ENCODE measurements at places on chromosomes 11 and 22.

DNA sequence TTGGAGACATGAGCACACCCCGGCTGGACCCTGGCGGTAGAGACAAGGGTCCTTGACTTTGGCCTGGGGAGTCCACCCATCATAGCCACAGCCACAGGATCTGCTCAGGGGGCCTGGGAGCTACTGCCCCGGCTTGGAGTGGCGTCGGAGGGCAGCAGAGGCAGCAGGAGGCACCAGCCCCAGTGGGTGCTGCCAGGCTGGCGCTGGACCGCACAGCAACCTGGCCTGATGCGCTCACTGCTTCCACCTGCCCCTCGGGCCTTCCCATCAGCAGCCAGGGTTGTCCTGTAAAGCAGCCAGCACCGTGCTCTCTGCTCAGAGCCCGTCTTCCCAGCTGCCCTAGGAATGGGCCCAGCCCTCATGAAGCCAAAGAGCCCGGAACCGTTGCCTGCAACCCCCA, 21.9 kb downstream of the SULT4A1 start:
- no peak for DNase-seq

DNA sequence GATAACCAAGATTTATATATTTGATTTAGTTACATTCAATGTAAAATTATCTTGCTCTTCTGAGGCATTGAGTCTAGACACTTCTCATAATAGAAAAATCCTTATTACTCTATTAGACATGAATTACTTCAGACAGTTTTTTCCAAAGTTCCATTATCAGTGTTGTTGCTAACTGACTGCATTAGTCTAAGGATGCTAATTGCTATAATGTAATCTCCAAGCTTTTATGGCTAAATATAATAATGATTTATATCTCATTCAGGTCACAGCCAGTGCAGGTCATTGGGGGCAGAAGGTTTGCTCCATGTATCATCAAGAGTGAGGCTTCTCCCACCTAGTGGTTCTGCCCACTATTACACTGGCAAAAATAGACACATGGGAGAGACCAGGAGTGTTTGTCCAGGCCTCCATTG, 377.2 kb upstream of the DDI1 start:
- no peak for DNase-seq

- DNase-seq = no peak
Measured at GRCh38 chr11:116472651-116473050, 300.1 kb downstream of the BUD13 start.

DNA sequence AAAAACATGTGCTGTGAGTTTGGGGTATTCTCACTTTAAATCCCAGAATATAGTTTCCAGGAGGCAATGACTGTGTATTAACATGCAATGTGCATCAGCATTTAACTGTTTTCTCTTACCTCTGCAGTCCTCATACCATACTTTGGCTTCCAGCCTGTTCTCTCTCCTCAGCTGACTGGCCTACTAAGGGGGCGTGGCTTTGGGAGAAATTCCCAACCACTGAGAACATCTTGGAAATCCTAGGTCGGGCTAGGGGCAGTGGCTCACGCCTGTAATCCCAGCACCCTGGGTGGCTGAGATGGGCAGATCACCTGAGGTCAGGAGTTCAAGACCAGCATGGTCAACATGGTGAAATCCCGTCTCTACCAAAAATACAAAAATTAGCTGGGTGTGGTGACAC, 13.5 kb upstream of the ZC3H12C start:
- no peak for DNase-seq

DNA sequence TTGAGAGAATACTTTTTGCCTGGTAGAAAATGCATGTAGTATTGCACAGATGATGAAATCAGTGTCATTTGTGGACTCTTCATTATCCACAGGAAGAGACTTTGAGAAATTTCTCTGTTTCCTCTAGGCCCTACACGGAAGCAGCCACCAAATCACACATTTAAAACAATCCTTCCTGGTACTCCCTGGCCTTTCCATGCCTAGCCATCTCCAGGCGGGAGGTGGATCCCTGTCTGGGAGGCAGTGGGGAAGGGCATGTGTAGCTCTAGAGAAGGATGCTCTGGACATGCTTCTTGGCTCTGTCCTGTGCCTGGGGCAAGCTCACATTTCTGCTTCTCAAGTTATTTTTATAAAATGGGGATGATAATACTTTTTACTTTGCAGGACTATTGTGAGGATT, 114.1 kb downstream of the ADAMTS15 start:
- no peak for DNase-seq

GRCh38 chr11:112366777-112367176, 106.1 kb upstream of the PLET1 start:
- no peak for DNase-seq

- peak; percentile 49 for DNase-seq
Measured at GRCh38 chr11:126359431-126360048, 4.1 kb downstream of the ST3GAL4 start.

- peak; percentile 5 for DNase-seq
Measured at GRCh38 chr22:36734171-36735058, 30.9 kb upstream of the CACNG2 start.

GRCh38 chr11:61791737-61792309, 576 bp downstream of the TMEM258 start:
- DNase-seq = peak; percentile 68

DNA sequence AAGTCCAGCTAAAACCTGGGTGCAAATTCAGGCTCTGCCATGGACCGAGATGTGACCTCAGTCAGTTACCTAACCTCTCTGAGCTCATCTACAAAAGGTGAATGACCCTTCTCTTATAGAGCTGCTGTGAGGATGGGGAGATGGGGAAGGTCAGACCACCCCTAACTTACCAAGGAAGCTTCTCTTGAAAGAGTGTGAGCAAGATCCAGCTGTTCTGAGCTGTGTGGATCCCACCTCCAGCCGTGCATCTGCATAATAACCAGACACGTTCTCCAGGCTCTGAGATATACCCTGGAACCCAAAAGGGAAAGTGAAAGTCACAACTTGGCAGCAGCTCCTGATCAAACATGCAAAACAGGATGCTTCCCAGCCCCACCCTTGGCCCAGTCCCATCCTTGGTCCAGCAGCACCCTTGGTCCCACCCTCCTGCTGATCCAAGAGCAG, at the start of gene APOL3:
APOL3 (minus strand) TSS at position 257 of the 444 bp plus-strand sequence. CDS start 11,700 bp downstream, outside the sequence.
- DNase-seq = no peak

- DNase-seq = no peak
Measured at GRCh38 chr22:47165338-47166032, 403.0 kb downstream of the TBC1D22A start.

DNA sequence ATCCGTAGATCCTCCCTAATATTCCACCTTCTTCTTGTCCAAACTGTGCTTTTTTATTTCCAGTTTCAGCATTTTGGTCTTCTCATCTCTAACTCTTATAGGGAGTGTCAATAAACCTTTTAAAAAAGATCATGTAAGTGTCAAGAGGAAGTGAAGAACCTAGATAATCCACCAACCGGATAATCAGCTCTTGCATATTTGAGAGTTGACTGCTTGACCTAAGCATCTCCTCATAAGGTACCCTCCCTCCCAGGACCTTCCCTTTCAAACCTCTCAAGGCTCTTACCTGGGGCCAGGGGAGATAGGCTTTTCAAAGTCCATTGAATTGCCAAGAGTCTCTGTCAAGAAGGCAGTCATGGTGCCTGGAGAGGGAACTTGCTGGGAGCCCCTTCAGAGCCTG, 691 bp upstream of the EHF start:
- DNase-seq = no peak

- no peak for DNase-seq
Measured at GRCh38 chr22:47069270-47069669, 306.8 kb downstream of the TBC1D22A start.

DNA sequence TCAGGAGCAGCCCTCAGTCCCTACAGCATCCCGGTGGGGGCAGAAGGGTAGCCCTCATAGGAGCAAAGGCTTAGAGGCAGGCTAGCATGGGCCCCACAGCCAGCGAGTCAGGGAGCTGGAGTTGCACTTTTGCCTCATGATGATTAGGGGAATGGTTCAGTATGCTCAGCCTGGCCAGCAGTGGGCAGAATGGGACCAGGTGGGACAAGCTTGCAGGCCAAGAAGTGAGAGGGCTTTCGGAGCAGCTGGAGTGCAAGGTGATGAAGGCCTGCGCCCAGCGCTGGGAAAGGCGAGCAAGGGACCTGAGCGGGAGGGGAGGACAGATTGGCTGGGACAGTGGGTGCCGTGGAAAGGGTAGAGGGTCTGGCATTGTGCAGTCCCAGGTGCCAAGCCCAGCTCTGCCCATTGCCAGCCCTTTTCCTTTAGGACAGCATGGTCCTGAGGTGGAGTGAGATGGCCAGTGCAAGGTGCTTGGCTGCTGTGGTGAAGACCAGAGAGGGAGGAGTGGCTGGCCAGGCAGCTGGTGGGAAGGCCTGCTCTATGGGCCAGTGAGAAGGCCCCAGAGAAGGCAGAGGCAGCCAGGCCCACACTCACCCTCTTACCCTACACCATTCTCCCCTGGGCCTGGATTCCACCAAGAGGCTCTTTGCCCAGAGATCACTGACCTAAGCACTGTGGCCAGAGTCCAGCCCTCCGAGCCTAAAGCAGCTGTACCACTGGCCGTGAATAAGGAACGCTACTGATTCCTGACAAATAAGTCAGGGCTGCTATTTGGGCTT, 47.9 kb upstream of the SUSD2 start:
- DNase-seq = no peak

GRCh38 chr11:67436459-67437081, 912 bp downstream of the PTPRCAP start:
- DNase-seq = no peak

GRCh38 chr11:9815486-9816136, 151.7 kb downstream of the SWAP70 start:
- DNase-seq = no peak

DNA sequence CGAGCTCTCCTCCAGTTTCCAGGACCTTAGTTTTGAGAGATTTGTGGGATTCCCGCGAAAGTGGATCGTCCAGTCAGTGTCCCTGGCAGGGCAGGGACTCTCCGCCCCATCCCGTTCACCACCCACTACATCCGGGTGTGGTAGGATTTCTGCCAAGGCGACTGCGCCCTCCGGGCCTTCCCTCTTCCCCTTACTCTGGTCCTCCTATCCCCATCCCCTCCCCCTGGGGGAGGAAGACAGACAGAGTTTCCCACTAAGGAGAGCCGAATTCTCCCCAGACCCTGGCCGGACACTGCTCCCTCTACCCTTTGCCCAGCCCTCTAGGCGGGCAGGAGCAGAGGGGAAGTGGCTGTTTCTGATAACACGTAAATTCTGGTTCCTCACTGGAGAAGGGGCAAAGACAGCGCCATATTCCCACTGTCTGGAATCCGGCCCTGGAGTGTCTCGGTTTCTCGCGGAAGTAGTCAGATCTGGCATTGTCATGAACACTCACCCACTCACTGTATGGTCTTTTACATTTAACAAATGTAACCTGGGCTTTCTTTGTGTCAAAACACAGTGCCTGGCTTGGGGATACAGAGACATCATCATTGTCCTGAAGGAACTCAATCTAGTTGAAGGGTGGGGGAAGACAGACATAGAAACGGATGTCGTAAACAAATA, 1.1 kb upstream of the NECTIN1 start:
- no peak for DNase-seq

GRCh38 chr11:10777806-10778205, 26.8 kb downstream of the CTR9 start:
- DNase-seq = no peak

DNA sequence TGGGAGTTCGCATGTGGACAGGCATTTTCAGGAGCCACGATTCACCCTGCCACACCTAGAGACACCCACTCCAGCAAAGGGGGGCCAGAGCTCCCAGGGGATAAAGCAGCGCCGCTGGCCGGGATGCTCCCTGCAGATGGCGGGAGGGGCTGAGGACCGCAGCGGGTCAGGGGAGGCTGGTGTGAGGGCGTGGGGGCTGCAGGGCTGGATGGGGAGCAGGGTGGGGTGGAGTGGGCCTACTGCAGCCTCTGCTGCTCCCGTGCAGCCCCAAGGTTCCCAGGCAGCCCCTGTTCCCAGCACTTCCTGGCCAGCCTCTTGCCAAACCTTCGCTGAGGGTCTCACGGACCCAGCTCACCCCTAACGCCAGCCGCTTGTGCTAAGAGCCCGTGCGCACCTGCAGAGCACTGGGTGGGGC, 13.0 kb downstream of the MUC5B start:
- no peak for DNase-seq

DNA sequence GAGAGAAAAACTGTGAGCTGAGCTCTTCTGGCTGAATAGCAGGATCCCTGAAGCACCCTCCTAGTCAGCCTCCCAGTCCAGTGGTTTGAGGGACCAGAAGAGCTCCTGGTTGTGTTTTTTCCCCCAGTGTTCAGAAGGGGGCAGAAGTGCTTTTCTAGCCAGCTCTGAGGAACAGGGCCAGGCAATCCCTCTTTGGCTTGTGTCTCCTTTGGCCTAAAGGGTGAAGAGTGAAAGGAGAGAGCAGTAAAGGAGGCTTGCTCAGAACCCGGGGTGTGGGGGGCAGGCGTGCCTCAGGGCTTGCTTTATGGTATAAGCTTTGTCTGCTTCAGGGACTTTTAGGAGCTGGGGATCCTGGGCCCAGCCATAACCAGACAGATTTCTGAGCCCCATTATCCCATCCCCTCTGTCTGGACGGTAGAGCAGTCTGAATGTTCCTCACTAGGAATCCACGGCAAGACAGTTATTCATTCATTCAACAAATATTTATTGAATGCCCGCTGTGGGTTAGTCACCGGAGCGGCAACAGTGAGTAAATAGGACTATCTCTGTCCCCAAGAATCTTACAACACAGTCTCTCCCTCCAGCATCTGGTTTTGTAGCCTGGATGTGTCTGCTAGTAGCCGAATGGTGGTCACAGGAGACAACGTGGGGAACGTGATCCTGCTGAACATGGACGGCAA, 14.5 kb downstream of the ACP2 start:
- no peak for DNase-seq

DNA sequence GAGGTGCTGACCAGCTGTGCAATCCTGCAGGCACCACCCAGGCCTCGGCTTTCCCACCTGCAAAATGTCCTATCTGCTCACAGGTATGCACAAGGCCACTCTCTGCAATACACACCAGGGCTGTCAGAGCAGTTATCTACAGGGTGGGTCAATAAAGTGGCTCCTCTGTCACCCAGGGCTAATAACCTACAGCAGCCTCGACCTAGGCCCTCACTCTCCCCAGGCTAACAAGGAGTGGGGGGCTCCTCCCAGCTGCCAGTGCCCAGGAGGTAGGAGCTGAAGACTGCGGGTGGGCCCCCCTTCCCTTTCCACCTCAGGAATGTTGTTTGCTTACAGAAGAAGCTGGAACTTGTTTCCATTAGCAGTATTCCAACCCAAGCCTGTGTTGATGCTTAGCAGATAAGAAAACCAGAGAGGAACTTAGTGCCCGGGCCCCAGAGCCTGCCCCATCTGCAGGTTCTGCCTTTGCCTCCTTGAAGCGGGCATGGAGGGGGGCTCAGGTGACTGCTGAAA, 26.8 kb downstream of the MYH9 start:
- no peak for DNase-seq

GRCh38 chr11:1084561-1085439, 10.1 kb downstream of the MUC2 start:
- no peak for DNase-seq
